ENCODE measurements at places on chromosomes 4 and X.
A peak's percentile ranks its signal among the peaks of the same experiment; 100 is the strongest.

DNA sequence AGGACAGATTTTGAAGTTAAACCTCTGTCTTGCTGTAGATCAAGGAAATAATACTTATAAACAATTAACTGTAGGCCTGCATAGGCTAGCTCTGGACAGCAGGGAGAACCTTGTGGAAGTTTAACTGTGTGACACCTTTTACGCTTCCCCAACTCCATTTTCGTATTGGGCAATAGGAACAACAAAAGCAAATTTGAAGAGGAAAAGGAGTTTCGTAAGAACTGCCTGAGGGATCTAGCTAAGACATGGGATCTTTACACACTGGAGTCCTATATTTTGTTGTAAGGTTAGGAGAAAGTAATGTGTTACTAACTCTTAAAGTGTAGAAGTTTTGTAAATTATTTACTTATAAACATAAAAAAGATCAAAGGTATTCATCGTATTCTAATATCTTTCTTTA is 324.9 kb upstream of the CASK start:
- DNase-seq, result no peak

DNA sequence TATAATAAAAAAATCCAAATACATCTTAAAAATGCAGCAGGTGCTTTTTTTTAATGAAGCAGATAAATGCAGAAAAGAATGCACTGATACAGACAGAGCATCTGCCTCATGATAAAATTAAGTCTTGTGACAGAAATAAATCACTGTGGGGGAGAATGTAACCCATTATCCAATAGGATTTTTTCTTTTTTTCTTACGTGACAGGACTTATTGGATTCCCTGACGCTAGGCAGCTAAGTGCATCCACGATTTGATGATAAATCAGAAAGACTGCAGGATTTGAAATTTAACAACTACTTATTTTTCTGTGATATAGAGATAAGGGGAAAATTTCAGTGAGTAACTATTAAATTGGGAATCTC is 110.6 kb upstream of the PPARGC1A start:
- no peak for DNase-seq

DNA sequence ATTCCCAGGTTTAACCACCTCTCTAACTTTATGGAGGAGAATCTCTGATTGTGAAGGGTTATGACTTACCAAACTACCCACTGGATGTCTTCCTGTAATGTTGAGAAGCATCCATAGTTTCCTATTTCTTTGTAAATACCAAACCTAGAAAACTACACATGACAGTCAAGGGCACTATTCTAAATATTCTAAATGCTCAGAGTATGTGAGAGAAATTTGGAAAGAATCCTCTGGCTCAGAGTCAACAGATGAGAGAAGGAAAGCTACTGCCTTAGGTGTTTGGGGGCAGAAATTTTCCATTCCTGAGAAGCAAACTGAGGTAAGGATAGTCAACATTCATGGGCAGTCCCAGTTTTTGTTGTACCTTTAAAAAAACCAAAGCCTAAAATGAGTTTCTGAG is 155.8 kb downstream of the KCNIP4 start:
- DNase-seq, result no peak

GRCh38 chrX:106286053-106286650 is 118.0 kb downstream of the PWWP3B start:
- DNase-seq, result no peak

DNA sequence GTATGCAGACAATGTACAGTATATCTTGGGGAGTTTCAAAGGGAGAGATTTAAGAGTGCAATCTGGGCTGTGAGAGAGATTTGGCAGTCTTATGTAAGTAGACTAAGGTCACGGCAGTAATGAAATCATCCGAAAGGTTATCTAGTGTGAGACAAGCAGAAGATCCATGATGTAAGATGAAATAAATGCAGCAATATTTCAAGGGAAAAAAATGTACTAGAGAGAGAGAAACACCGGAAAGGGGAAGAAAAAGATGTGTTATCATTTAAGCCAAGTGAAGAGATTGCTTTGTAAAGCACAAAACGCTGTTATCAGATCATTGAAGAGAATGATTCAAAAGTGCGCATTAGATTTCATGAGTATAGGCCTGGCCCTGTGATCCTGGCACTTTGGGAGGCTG is 88.4 kb upstream of the GUCY1A1 start:
- DNase-seq, result no peak

GRCh38 chr4:139144911-139145551 is 32.0 kb downstream of the ELF2 start:
- peak; percentile 53 for DNase-seq

DNA sequence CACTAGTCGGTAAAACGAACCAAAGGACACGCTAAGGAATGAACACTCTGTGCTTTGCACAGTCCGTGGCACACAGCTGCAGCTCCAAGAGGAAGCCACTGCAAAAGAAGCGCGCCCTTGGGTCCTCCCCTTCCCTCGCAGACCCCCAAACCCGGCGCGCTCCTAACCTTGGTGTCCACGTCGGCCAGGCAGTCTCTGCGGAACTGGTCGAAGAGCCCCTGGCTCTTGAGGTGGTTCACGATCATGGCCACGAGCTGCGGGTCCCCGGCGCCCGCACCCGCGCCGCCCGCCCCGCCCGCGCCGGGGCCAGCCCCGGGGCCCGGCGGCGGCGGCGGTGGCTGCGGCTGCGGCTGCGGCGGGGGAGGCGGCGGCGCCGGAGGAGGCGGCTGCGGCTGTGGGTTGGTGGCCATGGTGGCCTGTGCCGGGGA is 333 bp downstream of the BOD1L1 start:
- peak; percentile 42 for DNase-seq

DNA sequence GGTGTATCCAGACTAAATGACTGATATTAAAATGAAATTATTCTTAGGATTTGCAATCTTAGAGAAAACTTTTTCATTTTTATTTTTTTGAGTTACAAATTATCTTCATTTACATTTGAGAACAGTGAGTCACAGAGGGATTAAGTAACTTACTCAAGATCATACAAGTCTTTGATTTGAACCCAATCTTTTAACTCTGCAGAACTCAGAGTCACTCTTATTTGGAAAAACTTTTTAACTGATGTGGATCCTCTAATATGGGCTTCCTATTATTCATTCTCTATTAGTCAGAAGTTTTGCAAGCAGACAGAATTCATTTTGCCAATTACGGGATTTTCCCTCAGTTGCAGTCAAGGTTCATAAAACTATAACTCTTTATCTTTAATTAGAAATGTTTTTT is 20.1 kb downstream of the HPRT1 start:
- DNase-seq, result no peak

DNA sequence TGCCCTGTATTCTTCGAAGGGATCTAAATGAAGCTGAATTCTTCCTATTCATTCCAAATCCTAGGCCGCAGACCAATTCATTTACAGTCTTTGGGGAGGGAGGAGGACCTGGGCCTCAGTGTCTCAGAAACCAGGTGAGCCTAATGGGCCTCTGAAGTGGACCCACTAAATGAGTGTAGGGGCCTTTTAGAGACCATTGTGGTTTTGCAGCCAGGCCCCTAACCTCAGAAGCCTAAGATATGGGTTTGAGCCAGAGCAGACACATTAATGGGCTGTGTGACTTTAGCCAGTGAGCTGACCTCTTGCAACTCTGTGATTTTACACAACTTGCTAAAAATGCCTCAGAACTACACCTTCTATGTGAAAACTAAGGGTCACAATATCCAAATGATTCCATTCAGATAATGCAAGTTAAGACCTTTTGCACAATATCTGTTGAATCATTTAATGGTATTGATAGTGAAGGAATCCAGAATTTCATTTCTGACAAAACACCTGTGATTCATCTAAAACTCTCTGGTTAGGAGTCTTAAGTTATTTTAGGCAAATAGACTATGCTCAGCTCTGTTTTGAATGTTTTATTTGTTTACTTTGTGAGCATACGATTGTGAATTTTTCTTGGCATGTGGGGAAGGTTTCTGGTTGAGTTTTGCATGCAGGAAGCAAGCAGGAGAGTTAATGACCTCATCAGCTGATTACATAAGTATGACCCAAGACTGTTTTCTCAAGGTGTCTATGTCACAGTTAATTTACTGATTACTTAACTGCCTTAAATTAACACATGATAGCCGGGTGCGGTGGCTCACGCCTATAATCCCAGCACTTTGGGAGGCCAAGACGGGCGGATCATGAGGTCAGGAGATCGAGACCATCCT is 75.0 kb downstream of the EVC start:
- no peak for DNase-seq

DNA sequence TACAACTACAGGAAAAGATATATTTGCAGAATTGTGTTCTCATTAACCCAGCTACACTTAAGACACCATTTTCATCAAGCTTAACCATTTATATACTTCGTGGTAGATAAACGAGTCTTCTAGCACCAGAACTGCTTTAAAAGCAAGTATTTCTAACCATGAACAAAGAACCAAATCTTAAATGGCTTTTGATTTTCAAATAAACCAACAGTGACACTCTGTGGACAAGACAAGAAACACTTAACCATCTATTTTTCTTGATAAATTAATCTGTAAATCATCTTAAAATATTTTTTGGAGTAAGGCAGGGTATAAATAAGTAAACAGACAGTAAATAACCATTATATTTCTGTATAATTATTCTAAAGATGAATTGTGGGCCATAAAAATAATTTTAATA is 10.2 kb downstream of the BEND2 start:
- peak; percentile 26 for DNase-seq

GRCh38 chr4:140149846-140150635 is 3.9 kb downstream of the MAML3 start:
- DNase-seq, result peak; percentile 86

GRCh38 chrX:40003071-40003427 is 94.7 kb downstream of the BCOR start:
- DNase-seq, result no peak

DNA sequence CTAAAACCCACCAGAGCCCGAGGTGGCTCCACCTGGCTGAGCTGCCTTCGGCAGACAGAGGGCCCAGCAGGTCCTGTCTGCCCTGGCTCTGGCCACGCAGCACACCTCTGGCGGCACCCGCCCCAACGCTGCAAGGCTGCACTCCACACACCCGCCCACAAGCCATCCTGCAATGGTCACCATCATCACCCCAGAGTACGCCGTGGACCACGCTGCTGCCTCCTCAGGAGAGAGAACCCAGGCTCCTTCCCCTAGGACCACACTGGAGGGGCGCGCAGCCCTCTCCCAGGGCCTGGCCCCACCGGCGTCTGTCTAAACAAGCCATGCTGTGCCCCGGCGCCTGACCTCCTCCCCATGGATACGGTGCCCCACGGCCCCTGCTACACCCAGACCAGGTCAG is 39.6 kb upstream of the CPLX1 start:
- no peak for DNase-seq

DNA sequence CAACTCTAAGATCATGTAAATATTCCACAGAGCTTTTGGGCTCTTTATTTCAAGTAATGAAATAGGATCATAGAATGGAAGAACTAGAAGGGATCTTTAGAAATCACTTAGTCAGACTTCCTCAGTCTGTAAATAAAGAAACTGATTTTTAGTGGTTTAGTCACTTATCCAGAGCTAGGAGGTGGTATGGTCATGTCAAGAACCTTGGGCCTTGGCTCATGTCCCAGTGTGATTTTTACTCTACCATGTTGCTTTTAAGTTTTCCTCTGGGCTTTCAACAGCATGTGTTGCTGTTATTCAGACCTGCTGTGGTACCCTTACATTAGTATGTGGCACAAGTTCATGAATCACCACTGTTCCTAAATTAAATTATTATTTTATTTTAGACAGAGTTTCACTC is 184.9 kb downstream of the FRAS1 start:
- DNase-seq, result no peak

GRCh38 chr4:8383451-8384160 is 56.9 kb downstream of the ACOX3 start:
- no peak for DNase-seq

DNA sequence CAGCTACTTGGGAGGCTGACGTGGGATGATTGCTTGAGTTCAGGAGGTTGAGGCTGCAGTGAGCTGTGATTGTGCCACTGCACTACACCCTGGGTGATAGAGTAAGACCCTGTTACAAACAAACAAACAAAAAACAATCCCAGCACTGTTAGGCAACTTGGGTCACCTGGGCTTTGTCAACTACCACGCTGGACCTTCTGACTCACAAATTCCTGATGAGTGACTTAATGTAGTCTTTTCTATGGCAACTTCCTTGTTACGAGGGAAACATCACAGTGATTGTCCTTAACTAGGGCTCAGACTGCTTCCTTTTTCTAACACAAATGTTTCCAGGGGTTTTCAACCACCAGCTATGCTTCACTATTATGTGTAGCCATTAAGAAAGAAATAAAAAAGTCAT is 128.8 kb upstream of the GPC4 start:
- DNase-seq, result peak; percentile 17

Data from GM23338 (cell line).